ENCODE measurements at places on chromosomes 2 and 18. TPM values are rescaled to one million over a fixed set of nuclear protein-coding genes. Genes with fewer than 3 reads are reported as not detected.

GAREM2 gene
- total RNA-seq = 6.4 TPM

GAREM1 gene
- total RNA-seq = 8.2 TPM

CDH2 gene
- total RNA-seq = 39.4 TPM

LCT gene
- 0.04 TPM for total RNA-seq

ANKRD23 gene
- 1.4 TPM for total RNA-seq

AQP12A gene
- total RNA-seq = not detected

REEP1 gene
- total RNA-seq = 0.89 TPM

ZNF532 gene
- 26.9 TPM for total RNA-seq

FSHR gene
- total RNA-seq = not detected

EMILIN2 gene
- total RNA-seq = 13.2 TPM

CNDP1 gene
- total RNA-seq = not detected

FER1L5 gene
- total RNA-seq = not detected

RAB6C gene
- not detected for total RNA-seq

ABHD1 gene
- 0.50 TPM for total RNA-seq

TCF4 gene
- 2.5 TPM for total RNA-seq

ACMSD gene
- not detected for total RNA-seq

RDH14 gene
- total RNA-seq = 38.3 TPM

SULT1C2 gene
- 0.33 TPM for total RNA-seq

GAD1 gene
- total RNA-seq = 0.13 TPM

DPP4 gene
- 1.0 TPM for total RNA-seq

ANKRD30BL gene
- not detected for total RNA-seq

VIT gene
- not detected for total RNA-seq

MC5R gene
- not detected for total RNA-seq

IGFBP5 gene
- 0.23 TPM for total RNA-seq

MOCOS gene
- total RNA-seq = 2.7 TPM

CRYBA2 gene
- not detected for total RNA-seq

PSTPIP2 gene
- 0.25 TPM for total RNA-seq

BIRC6 gene
- total RNA-seq = 32.0 TPM

FAP gene
- not detected for total RNA-seq

ASB18 gene
- not detected for total RNA-seq

CDK15 gene
- total RNA-seq = not detected

DNAH7 gene
- 1.0 TPM for total RNA-seq

CSRNP3 gene
- not detected for total RNA-seq

PLGLB1 gene
- 0.66 TPM for total RNA-seq

CRIM1 gene
- 195 TPM for total RNA-seq

DRC1 gene
- total RNA-seq = 0.15 TPM

GLI2 gene
- 31.4 TPM for total RNA-seq

UGT1A6 gene
- total RNA-seq = 1.5 TPM

GRB14 gene
- 5.0 TPM for total RNA-seq

EMX1 gene
- total RNA-seq = not detected

FIGN gene
- 3.0 TPM for total RNA-seq

PCARE gene
- total RNA-seq = not detected

POTEC gene
- not detected for total RNA-seq
